Activated CD4-positive, CD25-positive, alpha-beta regulatory T cell treated with anti-CD3 and anti-CD28 coated beads, Interleukin-2, amount 50 U/mL, for 24 hours (primary cell): ENCODE measurements at places on chromosomes 11 and 22.
A peak's percentile ranks its signal among the peaks of the same experiment; 100 is the strongest.

DNA sequence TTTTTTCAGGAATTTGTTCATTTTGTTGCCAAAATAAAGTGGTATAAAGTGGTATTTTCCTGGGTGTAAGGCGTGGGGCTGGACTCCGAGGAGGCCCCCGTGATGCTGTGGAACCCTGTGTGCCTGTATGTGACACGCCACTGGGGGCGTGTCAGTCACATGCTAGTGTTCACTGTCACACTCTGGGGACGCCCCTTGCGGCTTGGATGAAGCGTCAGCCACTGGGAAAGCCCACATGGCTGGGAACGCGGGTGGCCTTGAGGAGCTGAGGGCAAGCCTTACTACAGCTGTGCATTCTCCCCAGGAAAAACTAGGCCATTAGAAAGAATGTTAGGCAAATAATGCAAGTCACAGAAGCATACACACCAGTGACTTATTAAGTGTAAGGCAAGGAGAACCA is 77.0 kb upstream of the SLC25A18 start:
- ATAC-seq, result no peak

- no peak for ATAC-seq
Measured at GRCh38 chr11:133815636-133816035, 29.7 kb downstream of the SPATA19 start.

GRCh38 chr11:15705891-15706290 is 591.2 kb downstream of the INSC start:
- ATAC-seq, result no peak

DNA sequence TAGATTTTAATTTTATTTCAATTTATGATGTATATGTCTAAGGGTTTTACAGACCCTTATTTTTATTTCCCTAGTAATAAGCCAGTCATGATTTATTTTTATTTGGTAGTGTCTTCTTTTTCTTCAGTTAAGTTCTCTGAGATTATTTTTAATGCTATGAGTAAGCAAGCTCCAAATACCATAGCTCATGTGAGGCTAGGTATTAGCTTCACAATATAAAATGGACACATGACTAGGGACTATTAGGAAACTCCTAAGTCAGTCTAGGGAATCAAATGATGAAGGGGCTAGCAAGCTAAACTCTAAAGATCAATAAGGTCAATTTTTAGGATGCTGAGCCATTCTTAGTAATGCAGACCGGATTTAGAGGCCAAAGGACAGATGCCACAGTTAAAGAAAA is 45.9 kb downstream of the CKAP5 start:
- ATAC-seq, result no peak

DNA sequence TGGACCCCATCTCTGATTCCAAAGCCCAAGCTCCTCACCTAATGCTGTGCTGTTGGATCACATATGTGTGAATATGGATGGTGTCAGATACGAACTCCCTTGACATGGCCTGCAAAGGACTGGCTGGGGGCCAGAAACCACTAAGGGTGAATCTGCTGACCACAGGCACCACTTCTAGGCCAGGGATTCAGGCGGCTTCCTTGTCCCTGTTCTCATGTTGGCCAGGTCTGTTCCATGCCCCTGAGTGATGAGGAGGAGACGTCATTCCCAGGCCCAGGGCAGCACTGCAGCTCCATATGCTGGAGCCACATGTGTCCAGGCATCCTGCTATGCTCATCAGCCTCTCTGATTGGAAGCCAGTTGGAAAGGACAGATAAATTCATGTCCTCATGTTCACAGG is 130.0 kb upstream of the BDNF start:
- no peak for ATAC-seq

GRCh38 chr11:123493349-123494063 is 63.4 kb downstream of the GRAMD1B start:
- ATAC-seq, result no peak

GRCh38 chr22:44449061-44449682 is 48.9 kb downstream of the RTL6 start:
- ATAC-seq, result no peak

DNA sequence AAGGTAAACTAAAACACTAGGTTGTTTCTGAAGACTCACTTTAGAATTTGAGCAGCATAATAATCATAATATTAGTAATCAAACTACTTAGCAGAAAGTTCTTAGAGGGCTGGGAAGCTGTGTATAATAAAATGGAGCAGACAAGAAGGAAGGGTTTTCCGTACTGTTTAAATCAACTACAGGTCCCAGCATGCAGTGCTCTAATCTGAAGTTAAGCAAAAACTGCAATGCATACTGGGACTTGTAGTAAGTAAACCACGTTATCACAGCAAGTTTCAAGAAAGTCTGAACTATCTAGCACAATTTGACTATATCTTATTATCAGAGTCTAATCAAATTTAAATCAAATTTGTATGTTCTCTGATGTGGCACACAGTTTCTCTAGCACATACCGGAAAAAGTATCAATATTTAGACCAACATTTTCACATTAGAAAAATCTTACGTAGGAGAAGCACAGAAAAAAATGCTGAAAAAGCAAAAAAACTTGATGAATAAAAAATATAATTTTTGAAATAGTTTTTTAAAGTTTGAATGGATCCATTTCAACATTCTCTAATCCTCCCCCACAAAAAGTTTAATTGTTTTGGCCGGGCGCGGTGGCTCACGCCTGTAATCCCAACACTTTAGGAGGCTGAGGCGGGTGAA is 8.2 kb downstream of the PHF21A start:
- peak; percentile 99 for ATAC-seq

DNA sequence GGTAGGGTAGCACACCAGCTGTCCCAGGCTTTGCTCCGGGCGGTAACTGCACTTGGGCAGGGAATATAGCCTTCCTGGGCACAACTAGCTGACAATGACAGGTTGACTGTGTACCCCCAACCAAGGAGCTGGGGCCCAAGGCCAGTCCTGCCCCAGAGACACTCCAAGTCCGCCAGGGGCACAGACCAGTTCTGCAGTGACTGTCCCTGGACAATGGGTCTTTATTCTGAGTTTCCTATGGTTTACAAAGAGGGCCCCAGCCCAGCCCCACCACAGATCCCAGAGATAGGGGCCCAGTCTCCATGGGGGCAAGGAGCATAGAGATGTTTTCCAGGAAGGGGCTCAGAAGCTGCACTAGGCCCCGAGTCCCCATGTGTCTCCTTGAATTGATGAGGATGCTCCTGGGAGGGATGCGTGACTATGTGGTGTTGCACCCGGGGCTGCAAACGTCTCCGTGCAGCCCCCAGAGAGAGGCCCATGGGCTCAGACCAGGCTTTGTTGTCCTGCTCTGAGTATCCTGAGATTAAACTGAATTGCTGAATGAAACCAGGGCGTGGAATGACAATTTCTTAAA is 48.4 kb downstream of the CD6 start:
- no peak for ATAC-seq

DNA sequence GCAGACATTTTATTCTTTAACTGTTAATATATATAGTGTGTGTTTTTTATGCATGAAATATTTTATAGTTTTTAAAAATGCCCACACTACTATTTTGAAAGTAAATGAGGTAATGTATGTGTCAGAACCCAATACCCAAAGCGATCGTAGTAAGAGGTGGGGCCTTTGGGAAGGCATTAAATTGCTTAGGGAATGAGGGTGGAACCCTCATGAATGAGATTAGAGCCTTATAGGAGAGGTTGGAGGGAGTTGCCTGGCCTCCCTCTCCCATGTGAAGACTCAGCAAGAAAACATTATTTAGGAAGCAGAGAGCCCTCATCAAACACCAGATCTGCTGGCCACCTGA is 11.1 kb downstream of the KLHL35 start:
- no peak for ATAC-seq

DNA sequence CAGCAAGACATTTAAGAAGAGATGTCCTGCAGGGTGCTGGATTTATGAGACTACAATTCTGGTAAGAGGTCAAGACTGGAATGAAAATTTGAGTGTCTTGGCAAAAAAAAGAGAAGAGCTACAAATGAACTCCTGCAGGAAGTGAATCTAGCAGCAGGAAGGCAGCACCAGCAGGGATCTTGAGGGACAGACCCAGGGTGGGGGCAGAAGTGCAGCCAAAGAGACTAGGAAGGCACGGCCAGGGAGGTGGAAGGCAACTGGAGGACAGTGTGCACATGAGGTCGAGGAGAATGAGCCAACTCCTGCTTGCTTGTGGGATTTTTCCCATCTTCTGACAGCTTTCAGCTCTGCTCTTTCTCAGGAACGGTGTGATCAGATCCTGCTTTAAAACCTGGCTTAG is 263.2 kb downstream of the BUD13 start:
- no peak for ATAC-seq

- no peak for ATAC-seq
Measured at GRCh38 chr11:76623171-76623883, 47.2 kb downstream of the LRRC32 start.
